ENCODE measurements at places on chromosomes 7 and 10.

- no peak for DNase-seq
These were observed 7.5 kb upstream of the OR6B1 start for GRCh38 chr7:143992670-143993069.

DNA sequence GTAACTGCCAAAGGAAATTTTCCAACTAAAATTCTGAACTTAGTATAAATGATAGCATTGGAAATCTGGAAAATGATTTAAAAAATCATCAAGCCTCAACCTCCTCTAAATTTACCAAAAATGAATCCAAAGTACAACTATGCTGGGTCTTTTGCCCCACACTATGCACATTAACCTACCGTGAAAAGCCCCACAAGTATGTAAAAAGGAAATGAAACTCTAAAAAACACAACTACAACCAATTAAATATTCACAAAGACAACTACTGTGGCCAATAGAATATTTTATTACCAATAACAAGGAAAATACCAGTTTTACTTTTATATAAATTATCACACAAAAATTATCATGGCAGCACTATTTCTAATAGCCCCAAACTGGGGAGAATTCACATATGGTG lies 19.3 kb downstream of the EIF3A start:
- DNase-seq, result no peak

GRCh38 chr7:134108802-134109201 lies 18.3 kb upstream of the LRGUK start:
- DNase-seq, result no peak

DNA sequence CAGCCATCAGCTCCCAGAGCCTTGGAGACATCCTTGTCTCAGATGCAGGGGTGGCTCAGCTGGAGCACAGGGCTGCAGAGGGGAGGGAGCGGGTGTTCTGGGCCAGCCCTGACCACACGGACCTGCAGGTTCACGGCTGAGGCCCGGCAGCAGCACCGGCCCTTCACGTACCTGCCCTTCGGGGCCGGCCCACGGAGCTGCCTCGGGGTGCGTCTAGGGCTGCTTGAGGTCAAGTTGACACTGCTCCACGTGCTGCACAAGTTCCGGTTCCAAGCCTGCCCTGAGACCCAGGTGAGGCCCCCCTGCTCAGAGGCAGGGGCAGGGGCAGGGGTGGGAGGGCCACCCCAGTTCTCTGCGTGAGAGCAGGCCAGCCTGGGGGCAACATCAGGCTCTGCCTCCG lies 45.2 kb downstream of the PARP12 start:
- no peak for DNase-seq

- no peak for DNase-seq
These were observed 15.0 kb upstream of the ZNF467 start for GRCh38 chr7:149788300-149788851.

- DNase-seq, result no peak
These were observed 465.3 kb downstream of the REEP3 start for GRCh38 chr10:63986536-63986935.

DNA sequence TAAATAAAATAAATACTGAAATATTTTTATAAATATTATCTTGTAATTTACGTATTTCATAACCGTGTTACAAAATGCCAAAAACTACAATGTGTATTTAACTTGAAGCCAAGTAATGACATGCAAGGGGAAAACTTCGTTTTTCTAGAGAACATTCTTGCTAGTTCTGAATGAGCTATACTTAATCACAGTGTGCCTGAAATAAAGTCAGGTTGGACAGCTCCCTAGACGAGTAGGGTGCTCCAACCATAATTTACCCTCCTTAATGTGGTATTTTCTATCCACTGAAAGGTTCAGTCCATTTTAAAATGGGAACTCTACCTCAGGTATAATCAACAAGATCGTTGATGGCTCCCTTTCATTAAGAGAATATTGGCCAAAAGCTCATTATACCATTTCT lies 194.5 kb upstream of the AHR start:
- DNase-seq, result no peak

DNA sequence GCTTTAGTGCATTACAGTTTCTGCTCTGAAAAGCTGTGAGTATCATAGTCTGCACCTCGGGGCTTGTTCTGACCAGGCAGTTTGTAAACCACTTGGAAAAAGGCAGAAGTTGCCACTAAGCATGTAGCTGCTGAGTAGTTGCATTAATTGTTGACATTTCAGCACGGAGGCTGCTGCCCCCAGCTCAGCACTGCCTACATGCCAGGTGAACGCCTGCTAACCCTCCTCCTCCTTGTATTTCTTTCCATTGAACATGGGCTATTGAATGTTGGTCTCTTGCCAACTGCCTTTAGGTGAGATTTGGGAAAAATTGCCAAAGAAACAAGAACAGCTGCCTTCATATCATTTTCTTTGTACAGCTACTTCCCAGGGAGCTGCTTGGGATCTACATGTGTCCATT lies 164.2 kb downstream of the RAPGEF5 start:
- no peak for DNase-seq

Measured in GM12878 (cell line).